A549 (cell line): ENCODE measurements at places on chromosomes 11 and 22.
A peak's percentile ranks its signal among the peaks of the same experiment; 100 is the strongest.

DNA sequence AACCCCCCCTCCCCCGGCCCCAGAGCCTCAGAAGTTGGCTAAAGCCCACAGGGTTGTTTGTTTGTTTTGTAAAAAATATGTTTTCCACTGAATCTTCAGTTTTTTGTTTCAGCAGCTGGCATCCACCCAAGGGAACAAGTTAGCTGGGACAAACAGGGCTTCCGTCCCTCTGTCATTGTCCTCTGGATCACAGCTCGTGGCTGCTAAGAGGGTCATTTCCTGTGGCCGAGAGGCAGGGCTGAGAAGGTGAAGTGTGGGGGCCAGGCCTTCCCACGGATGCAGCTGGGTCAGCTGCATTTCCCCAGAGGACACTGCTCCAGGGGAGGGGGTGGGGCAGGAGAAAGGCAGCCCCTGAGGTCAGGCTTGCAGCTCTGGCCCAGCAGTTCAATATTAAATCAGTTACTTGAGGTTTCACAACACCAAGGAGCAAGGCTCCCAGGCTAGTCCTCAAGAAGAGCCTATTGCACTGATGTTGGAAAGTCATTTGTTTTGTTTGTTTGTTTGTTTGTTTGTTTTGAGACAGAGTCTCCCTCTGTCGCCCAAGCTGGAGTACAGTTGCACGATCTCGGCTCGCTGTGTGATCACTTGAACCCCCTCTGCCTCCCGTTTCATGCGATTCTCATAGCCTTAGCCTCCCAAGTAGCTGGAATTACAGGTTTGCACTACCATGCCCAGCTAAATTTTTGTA is 34.4 kb upstream of the SMTN start:
- DNase-seq = no peak

DNA sequence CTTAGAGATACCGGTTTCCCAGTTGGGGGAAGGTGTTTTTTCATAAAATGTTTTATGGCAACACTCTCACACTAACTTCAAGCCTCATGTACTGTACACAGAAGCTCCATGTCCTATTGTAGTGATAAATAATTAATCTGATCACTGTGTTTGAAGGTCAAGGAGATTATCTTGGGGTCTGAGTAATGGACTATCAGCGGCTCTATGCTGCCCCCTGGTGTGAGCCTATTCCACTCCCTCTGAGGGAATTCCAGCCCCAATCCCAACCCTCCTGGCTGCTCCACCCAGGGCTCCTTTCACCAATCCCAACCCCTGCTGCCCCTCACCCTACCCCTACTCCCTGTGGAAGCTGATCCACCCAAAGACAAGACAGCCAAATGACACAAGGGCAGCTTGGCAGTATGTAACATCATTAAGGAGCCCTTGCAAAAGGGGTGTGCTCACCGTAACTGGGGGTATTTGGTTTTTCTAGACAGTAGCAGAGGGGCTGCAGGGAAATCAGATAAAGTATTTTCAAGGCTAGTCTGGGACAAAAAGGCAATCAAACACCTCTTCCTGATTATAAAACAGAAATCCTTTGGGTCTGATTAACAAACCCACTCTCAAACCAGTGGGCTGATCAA is 22.3 kb downstream of the HPS4 start:
- DNase-seq = peak; percentile 32

- DNase-seq = no peak
These were observed 67.3 kb upstream of the ANO1 start for GRCh38 chr11:70010774-70011173.

- DNase-seq = no peak
These were observed 343.7 kb downstream of the BRD1 start for GRCh38 chr22:49483946-49484345.

DNA sequence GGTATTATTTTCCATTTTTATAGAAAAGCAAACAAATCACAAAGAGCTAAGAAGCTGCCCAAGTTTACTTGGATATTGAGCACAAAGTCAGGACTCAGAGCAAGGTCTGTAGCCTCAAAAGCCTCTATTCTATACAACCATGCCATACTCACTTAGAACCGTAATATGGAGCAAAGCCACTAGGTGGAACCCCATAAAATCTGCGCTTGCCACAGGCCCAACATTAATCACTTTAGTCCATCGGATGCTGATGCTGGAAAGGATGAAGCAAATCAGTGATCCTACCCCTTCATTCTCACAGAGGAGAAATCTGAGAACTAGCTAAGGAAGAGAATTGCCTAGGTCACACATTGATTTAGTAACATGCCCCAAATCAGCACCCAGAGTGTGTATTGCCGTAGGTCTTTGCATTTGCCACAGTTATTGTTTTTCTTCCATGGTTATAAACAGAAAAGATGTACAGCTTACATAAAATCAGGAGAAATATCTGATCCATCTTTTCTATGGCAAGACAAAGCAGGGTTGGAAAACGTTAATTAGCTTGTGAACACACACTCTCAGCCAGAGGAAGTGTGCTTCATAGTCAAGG is 56.7 kb upstream of the RAB38 start:
- peak; percentile 11 for DNase-seq

GRCh38 chr11:32172848-32173834 is 82.3 kb downstream of the RCN1 start:
- peak; percentile 29 for DNase-seq

DNA sequence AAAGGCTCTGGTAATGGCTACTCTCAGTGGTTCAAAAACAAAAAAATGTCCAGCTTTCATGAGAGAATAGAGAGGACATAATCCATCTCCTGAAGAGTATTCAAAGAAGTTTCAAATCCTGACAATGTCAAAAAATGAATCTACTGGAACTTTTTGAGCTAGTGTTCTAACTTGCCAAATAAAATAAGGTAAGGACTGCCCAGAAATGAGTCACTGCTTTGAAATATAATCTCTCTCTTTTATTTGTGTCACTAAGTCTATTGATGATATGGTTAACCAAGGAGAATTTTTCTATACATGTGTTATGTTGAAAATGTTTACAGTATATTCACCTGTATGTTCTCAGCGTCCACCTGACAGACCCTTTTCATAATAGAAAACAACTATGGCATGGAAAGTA is 3.4 kb downstream of the GUCY1A2 start:
- no peak for DNase-seq

GRCh38 chr22:24893341-24894070 is 53.0 kb downstream of the LHFPL7 start:
- DNase-seq = no peak

DNA sequence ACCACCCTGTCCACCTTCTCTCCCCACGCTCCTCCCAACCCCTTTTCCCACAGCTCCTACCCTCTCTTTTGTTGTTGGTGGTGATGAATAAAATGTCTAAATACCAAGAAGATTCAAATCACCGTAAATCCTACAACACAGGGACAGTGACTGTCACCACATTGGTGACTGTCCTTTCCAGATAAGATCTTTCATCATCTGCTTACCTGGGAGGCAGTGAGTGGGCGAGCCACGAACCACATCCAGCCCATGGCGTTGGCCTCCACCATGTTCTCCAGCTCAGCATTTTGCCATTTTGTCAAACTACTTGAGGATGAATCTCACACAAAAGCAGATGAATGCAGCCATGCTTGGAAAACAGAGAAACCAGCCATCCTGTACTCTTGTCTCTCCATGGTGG is 6.7 kb upstream of the CYTH4 start:
- DNase-seq = no peak

DNA sequence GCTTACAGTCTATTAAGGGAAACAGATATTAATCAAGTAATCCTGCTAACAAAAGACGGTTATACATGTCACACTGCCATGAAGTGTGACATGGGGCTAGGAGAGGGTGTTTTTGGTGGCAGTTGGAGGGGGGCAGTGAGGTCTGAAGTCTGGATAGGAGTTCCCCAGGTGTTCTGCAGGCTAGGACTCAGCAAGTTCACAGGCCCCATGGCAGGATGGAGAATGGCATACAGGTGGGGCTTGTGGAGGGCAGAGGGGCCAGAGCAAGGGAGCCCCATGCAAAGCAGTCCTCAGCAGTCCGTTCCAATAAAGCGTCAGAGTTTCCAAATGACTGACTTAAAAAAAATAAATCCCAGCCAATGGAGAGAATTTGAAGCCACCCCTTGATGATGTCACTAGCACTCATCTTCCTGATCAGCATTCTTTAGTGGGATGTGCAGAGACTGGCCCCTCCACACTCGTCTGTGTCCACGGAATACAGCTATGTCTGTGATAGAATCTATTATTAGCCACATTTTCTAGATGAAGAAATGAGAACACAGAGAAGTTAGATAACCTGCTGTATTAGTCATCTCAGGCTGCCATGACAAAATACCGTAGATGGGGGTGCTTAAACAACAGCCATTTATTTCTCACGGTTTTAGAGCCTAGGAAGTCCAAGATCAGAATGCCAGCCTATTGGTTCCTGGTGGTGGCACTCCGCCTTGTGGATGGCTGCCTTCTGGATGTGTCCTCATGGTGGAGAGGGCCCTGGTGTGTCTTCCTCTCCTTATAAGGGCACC is 32.6 kb downstream of the PRDM11 start:
- no peak for DNase-seq

DNA sequence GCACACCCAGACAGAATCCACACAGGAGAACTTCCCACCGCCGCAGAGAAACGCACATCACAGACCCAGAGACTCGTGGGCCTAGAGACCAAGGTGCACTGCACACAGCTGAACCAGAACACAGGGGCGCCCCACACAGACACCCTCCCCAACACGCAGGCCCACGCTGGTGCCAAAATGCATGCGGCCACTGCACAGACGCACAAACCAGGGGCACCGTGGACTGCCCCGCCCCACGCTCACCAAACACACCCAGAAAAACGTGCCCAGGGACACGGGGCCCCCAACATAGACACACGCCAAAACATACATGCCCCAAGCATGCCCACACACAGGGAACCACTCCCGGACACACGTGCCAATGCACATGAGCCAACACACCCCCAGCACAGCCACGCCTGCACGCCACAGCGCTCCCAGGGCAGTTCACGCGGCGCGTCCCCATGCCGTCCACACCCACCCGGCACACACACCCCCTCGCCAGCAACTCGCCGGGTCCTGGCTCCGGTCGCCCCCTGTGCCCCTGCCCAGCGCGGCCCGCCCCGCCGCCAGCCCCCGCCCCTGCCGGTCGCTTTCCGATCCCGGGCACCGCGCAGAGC is 7.8 kb downstream of the ELFN2 start:
- DNase-seq = no peak

DNA sequence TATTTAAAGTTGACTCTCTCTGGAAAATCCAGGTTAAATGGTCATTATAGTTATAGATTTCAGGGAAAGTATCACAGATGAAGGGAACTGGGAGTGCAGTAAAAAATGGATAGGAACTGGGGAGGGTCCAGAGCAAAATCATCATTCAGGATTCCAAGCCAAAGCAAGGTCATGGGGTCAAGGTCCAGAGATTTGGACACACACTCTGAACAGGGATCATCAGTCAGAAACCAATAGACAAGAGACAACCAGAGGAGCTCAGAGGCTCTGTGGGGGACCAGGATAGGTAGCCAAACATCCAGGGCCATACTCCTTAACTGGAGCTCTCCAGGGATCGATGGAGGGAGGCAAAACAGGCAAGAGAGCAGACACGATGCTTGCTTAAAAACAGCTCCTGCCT is 27.3 kb upstream of the PSMA1 start:
- no peak for DNase-seq

DNA sequence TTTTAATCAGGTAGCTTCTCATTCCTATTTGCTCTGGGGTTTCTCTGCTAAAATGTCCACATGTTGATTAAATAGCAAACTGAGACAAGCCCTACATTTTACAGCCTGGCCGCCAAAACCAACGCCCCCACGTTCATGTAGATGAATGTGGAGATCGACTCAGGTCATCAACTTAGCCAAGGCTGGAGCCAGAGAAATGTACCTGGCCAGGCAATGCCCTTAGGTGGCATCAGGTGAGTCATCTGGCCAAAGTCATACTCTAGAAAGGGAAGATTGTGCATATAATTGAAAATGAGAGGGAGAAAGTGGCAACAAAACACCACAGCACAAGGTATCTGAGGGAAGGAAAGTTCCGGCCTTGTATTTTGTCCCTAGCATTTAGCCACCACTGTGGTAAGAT is 37.1 kb upstream of the CCDC89 start:
- no peak for DNase-seq
